ENCODE measurements at places on chromosomes 6 and 20.

- DNase-seq: no peak
These were observed 14.8 kb upstream of the EXOC2 start for GRCh38 chr6:707576-708236.

DNA sequence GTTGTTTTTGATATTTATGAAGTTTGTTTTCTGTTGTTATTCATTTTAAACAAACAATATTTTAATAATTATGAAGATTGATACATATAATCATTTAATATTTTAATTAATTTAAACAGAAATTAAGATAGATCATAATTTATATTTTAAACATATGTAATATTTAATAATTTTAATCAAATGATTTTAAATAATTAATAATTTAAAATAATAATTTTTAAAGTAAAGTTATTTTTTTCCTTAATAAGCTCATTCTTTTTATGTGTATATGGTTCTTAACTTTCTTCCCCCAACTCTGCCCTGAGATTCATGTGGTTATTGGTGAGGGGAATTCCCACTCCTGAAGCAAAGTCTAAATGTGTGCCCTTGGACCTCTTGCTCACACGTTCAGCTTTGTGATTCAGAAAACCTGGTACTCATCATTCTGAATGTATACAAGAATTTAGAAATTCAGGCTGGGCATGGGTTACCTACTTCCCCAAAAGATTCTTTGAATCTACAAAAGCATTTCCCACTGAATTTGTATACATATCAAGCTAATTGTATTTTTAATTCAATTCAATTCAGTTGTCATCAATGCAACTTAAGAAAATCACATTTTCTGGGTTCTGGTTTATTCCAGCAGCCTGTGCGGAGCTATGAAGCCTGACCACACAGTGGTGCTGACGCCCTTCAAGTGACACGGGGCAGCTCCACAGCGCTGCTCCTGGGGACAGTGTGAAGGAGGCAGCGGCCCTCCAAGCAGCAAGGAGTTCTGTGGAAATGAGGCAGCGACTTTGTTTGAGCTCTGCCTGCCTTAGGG is 168.9 kb upstream of the UST start:
- DNase-seq: peak; percentile 84

DNA sequence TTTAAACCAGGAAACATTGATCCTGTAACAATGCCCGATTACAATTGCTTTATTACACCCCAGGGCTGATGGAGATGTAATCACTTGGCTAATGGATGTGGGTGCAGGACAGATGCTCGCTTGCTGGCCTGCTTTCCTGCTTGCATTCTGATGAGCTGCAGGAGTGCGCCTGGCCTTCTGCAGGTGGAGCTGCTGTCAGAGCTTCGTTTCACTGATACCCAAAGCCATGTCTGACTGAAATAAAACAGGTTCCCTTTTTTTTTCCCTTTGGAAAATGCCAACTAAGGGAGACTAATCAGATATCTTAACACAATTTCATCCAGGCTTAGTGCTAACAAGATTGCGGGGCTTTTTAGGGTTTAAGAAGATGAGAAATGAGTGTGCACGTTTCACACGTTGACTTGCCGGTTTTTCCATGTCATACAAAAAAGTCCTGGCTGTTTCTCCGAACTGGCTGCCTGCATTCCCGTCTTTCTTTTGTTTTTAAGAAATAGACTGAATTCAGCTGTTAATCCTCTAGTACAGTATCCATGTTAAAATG is 60.7 kb downstream of the VAPB start:
- DNase-seq: no peak

DNA sequence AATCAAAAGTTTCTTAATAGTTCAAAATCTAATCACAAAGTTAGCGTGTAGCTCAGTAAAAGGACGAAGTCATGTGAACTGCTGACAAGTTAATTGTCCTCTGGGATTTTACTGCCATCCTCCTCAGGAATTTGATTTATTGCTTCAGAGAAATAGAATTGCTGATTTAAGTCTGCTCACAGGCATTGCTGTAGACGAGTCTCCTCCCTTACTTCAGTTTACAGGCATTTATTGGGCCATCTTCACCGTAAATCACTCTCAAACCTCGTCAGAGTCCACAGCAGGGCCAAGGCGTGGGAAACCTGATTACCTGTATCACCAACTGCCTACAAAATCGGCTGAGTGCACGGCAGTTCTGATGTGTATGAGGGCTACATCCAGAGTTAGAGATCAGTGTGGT is 119.1 kb upstream of the PDE10A start:
- DNase-seq: no peak

DNA sequence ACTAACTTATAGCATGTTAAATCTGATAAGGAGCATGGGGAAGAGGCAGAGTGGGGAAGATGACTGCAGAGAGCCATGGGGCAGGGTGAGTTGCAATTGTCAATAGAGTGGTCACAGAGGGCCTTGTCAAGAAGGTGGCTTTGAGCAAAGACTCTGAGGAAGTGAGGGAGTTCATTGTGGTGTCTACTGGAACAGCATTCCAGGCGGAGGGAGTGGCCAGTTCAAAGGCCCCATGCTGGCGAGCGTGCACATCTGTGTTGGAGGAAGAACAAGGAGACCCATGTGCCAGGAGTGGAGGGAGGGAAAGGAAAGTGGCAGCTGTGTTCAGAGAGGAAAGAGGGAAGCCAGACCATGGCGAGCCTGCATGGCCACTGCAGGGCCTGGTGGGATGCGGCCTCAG is 15.8 kb upstream of the GPR6 start:
- DNase-seq: no peak

DNA sequence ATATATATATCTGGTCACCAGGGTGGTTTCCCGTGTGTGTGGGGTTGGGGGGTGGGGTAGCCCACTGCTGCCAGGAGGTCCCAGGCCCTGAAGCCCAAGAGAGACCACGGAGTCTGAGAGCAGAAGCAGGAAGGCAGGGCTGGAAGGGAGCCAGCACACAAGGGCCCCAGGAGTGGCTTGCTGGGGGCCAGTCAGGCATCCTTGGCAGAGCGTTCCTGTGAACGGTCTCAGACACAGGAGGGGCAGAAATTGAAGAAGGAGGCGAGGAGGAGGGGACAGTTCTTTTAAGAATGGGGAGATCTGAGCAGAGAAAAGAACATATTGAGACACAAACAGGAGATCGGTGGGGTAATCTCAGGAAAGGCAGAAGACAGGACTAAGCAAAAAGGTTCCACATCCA is 1.9 kb upstream of the EBF4 start:
- DNase-seq: no peak

GRCh38 chr20:38430679-38431325 is 4.3 kb downstream of the SNHG17 start:
- DNase-seq: peak; percentile 76

DNA sequence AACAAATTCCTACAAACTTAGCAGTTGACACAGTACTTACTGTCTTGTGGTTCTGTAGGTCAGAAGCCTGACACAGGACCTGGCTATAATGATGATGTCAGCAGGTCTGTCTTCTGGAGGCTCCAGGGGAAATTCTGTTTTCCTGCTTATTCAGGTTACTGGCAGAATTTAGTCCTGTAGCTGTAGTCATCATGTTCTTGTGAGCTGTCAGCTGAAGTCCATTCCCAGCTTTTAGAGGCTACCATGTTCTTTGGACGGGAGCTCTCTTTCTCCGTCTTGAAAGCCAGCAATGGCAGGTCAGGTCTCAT is 99.2 kb downstream of the HIVEP1 start:
- no peak for DNase-seq

DNA sequence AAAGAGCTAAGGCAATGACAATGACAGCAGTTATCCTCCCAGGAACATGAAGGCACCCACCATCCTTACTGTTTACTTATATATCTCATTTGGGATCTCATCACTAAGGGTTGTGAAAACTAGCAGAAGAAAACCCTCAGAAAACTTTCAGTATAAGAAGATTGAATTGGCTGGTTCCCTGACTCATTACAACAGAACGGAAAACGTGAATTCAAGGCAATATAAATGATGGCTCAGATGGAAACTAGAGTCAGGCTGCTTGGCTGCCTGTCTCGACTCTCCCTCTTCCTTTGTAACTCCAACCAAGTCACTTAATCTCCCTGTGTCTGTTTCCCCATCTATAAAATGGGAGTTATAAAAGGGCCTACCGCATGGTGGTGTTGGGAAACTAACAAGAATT is 387.1 kb upstream of the JARID2 start:
- no peak for DNase-seq

GRCh38 chr6:81204731-81205130 is 547.8 kb downstream of the TENT5A start:
- DNase-seq: peak; percentile 32

GRCh38 chr20:33391722-33392415 is 9.4 kb downstream of the CDK5RAP1 start:
- peak; percentile 91 for DNase-seq

DNA sequence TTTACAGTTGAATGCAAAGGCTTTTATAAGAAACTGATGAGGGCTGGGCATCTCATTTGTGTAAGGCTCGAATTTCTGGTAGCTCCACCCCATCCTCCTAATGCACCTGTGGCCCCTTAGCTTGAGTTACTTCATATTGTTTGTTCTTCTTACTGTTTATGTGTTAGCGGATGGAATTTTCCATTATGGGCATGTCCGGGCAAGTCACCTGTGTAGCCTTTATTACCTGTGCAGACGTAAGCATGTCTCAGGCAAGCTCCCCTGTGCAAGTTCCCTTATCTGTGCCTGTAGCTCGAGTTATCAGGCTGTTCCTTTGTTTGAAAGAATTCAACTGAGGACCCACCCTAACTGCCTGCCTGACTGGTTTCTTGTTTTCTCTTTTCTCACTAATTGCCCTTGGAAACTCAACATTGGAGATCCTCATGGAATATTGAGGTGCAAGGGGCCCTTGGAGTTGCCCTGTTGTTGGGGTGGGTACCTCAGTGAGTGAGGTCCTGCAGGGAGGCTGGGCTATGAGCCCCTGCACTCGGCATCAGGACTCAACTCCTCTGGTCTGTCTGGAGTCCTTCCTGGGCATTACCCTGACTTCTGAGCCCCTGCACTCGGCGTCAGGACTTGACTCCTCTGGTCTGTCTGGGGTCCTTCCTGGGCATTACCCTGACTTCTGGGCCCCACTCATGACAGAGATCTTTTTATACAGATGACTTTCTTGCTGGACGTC is 207.9 kb upstream of the SULF2 start:
- DNase-seq: no peak

DNA sequence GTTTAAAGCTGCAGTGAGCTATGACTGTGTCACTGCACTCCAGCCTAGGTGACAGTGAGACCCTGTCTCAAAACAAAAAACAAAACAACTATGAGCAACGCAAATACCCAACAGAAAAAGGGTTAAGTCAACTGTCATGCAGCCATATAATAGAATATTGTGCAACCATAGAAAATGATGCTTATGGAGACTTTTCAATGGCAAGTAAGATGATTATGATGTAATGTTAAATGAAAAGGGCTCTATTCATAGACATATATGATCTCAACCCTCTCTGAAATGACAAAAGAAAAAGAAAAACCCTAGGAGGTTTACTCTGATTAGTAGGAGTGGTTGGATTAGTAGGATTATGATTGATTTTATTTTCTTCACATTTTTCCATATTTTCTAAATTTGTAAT is 41.3 kb upstream of the TBC1D7 start:
- DNase-seq: no peak

- no peak for DNase-seq
These were observed 593.9 kb downstream of the CD109 start for GRCh38 chr6:74289884-74290283.

- DNase-seq: no peak
These were observed 96.9 kb upstream of the FOXQ1 start for GRCh38 chr6:1215023-1215422.

DNA sequence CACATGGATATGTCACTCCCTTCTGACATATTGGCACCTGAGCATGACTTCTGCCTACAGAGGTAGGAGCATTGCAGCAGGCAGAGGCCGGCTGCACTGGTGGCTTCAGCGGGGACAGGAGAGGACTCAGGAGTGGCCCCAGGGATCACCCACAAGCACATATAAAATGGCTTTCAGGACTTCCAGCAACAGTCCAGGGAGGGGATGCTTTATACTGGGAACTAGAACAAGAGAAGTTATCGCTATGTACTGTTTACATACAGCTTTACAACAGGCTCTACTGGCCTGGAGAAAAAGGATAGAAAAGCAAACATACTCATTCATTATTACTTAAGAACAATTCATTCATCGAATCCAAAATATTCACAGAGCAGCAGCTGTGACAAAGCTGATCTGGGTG is 337.8 kb downstream of the THBS2 start:
- DNase-seq: no peak

DNA sequence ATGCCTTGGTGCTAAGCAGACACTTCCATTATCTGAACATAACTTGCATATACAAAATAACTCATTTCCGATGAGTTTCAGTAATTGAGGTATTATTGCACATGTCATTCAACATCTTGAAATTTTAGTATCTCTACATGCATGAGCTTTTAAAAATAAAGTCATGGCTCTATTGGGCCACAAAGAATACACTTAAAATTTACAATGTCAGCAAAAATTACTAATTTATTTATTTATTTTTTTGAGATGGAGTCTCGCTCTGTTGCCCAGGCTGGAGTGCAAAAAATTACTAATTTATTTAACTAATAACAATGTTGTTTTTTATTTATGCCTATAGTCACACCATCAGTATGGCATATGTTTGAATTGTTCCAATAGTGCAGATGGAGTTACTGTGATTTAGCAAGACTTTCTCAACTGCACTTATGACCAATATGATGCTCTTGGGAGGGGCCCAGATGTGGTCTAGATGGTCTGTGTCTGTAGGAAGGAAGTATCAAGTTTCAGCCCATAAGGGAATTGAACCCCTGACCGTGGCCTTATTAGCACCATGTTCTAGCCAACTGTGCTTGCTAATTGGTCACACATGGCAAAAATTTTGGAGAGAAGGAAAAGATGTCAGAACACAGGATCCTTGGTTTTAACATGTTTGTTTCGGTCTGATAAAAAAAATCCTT is 370.7 kb upstream of the TSHZ2 start:
- no peak for DNase-seq

- peak; percentile 95 for DNase-seq
These were observed 31.5 kb downstream of the RAB44 start for GRCh38 chr6:36729161-36729524.

DNA sequence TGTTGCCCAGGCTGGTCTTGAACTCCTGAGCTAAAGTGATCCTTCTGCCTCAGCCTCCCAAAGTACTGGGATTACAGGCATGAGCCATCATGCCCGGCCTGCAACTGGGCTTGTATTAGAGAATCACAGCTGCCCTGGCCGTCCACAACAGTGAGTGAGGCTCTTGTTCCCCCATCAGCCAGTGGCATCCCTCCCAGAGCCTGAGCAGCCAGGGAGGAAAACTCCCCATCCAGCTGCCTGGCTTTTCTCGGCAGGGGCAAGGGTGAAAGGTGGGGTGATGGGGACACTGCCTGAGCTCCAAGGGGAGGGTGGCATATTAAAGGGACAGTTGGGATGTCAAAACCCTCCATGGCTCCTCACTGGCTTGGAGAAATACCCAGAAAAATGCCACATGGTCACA is 185.6 kb downstream of the NFATC2 start:
- DNase-seq: no peak

GRCh38 chr20:50277064-50277415 is 86.4 kb downstream of the CEBPB start:
- peak; percentile 63 for DNase-seq

DNA sequence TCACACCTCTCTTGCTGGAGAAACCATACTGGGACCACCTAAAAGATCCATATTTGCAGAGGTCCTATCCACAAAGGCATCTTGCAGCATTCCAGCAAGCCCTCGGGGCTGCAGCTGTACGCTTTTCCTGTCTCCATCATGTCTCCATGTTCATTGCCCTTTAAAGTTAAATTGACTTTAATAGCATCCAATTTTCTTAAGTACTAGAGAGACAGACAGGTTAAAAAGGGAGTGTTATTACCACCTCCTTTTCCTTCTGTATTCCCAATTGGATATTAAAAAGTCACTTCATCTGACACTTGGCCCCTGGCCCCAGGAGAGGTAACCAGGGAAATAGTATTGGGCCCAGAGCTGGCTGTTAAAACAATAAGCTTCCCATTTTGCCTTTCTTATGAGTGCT is 178.6 kb downstream of the UNC5CL start:
- no peak for DNase-seq
